ENCODE measurements at places on chromosomes 7 and 10. TPM values are rescaled to one million over a fixed set of nuclear protein-coding genes. Genes with fewer than 3 reads are reported as not detected.

Gene MAGI2
- 1.3 TPM for total RNA-seq

Gene GSDME
- total RNA-seq: 14.9 TPM

Gene TRAPPC14
- total RNA-seq: 7.3 TPM

Gene SLC26A4
- total RNA-seq: 0.16 TPM

Gene OGDHL
- total RNA-seq: 0.49 TPM

Gene BAMBI
- 64.5 TPM for total RNA-seq

Gene HSPA14
- total RNA-seq: 7.0 TPM

All from cardiac atrium fibroblast (primary cell).